HuH-7 (cell line): ENCODE measurements at places on chromosomes 6 and 20.

DNA sequence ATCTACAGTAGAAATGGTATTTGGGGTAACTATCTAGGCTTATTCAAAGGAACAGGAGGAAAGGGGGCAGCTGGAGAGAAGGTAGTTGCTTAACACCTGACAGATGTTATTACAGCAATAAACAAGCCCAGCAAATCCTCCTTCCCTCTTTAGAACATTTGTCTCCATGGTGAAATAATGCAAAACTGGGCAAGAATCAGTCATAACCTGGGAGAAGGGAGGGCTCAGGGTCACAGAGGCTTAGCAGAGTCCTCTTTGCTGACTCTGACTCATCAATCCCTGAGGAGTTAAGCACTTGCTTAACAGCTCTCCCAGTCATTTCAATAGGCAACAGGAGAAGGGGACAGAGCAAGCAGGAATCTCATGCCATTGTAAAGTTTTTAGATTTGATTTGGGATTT lies 230.3 kb downstream of the IBTK start:
- DNase-seq = peak; percentile 20

DNA sequence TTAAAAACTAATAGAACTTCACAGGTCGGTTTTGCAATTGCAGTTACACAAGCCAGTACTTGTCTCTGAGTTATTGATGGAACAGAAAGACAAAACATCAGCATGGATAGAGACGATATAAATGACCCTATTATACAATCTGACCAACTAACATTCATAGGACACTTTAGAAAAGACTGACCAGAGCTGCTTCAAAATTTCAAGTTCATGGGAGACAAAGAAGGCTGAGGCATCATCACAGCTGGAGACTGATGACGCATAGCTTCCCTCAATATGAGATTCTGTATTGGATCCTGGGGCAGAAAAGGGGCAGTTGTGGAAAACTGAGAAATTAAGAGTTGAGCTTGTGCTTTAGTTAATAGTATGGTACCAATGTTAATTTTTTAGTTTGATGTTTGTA lies 174.0 kb downstream of the THBS2 start:
- no peak for DNase-seq

GRCh38 chr6:111105578-111105977 lies 18.3 kb downstream of the SLC16A10 start:
- DNase-seq = peak; percentile 65

DNA sequence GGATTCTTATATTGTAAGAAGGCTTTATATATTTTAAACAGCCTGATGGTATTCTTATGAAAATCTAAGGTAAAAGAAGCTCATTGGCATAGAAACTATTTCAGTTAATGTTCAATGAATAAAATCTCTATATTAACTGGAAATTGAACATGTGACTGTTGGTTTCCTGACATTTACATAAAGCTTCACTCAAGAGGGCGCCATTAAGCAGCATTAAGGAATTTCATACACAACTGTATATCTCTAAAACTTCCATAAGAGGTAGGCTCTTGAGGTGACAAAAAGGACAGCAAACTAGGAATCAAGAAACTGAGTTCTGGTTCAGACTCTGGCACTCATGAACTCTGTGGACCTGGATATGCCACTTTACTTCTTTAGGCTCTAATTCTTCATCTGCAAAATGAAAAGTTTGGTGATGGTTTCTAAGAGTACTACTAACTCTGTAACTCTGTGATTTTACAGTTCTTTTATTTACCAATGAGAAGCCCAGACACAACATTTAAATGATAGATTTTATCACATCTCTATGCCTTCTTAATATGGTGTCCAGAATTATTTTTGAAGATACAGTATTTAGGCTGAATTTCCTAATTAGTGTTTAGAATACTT lies 147.5 kb downstream of the FLRT3 start:
- DNase-seq = no peak

GRCh38 chr20:9262653-9263194 lies 193.8 kb downstream of the PLCB4 start:
- no peak for DNase-seq

GRCh38 chr20:20085071-20085470 lies 32.7 kb downstream of the CFAP61 start:
- DNase-seq = no peak

GRCh38 chr6:40845553-40845952 lies 193.5 kb downstream of the UNC5CL start:
- peak; percentile 30 for DNase-seq

GRCh38 chr20:36478137-36478905 lies 63.0 kb upstream of the MYL9 start:
- DNase-seq = no peak

DNA sequence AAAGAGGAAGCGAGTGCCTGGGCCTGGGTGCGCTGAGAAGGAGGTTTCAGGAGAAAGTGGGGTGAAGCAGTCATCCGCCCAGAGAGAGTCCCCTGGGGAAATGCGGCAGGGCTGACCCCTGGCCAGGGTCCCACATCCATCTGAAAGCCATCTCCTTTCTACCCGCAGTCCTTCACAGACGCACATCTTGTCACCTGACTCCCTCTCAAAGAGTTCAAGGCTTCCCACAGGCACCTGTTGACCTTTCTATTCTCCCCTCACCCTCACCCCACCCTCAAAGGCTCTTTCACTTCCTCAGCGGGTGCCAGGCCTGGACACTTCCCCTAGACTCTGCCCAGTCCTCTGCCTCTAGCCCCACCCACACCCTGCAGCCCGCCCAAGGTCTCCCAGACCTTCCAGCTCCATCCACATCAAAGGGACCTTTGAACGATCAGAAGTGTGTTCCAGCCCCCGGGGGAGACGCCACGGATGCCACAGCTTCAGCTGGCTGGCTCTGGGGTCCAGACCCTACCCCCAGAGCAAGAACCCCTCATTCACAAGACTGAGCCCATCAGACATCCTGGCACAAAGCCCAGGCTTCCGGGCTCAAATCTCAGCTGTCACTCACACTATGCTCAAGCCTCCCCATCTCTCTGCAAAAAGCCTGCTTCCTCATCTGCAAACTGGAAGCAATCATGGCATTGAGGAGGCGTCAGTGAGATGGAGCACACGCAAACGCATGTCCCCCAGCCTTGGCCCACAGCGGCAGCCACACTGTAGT lies 2.1 kb downstream of the CTSZ start:
- DNase-seq = no peak

- no peak for DNase-seq
Observed at GRCh38 chr6:50369996-50370395, 320.3 kb upstream of the DEFB112 start.

- no peak for DNase-seq
Observed at GRCh38 chr20:48899881-48900280, 21.6 kb upstream of the ARFGEF2 start.

- DNase-seq = no peak
Observed at GRCh38 chr6:114389111-114389510, 46.3 kb upstream of the HS3ST5 start.

- no peak for DNase-seq
Observed at GRCh38 chr20:45036044-45036755, 64.7 kb downstream of the KCNS1 start.

- DNase-seq = no peak
Observed at GRCh38 chr20:62708591-62709536, at the start of gene NTSR1. Gene NTSR1 (plus strand): TSS chr20:62708836. CDS start chr20:62709208, 372 bp downstream.

GRCh38 chr20:53599378-53599777 lies 5.7 kb upstream of the ZNF217 start:
- no peak for DNase-seq

GRCh38 chr20:11624704-11625103 lies 293.0 kb upstream of the BTBD3 start:
- no peak for DNase-seq

GRCh38 chr6:36930483-36930882 lies 24.1 kb upstream of the PI16 start:
- no peak for DNase-seq

DNA sequence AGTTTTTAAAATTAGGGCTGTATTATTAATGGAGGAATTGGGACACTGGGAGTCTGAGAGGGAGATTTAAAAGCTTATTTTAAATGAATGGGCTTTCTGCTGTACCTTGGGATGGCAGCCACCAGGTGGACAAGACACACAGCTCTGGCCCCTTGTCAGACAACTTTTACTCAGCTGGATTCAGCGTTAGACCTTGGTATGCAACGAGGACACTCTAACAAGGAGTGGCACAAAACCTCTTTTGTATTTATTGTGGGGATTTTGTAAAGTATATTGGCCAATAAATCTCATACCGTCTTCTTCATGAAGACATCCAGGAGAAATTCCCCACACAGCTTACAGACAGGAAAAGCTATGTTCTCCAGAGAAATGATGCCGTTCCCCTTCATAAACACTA lies 105.7 kb downstream of the LCA5 start:
- peak; percentile 30 for DNase-seq

- DNase-seq = no peak
Observed at GRCh38 chr6:14664621-14665315, 547.2 kb downstream of the CD83 start.

GRCh38 chr6:118768904-118769325 lies 117.5 kb upstream of the CEP85L start:
- no peak for DNase-seq

DNA sequence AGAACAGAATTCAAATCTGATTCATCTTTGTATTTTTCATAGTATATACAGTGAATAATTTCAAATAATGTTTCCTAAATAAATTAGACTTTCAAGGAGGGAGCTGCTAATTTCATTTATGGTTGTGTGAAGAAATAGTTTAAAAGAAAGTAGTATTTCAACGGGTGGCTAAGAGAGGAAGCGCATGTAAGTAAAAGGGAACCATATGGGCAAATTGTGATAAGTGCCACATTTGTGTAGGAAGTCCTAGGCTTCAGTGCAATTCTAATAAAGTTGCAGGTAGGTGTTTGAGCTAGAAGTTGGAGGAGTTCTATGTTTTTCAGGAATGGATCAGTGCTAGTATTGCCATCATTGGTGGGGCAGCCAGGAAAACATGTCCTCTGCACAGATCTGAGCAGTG lies 178.8 kb upstream of the PRDM1 start:
- DNase-seq = no peak

- peak; percentile 53 for DNase-seq
Observed at GRCh38 chr6:136607932-136608772, 57.9 kb upstream of the MAP7 start.

GRCh38 chr6:31272436-31272835 lies 544 bp upstream of the HLA-C start:
- no peak for DNase-seq

- no peak for DNase-seq
Observed at GRCh38 chr20:14826543-14827313, 489.3 kb upstream of the FLRT3 start.

GRCh38 chr6:25316626-25317025 lies 37.5 kb downstream of the CARMIL1 start:
- DNase-seq = no peak

- no peak for DNase-seq
Observed at GRCh38 chr20:64084685-64085152, 521 bp upstream of the LKAAEAR1 start.

- peak; percentile 69 for DNase-seq
Observed at GRCh38 chr20:48932375-48932941, 10.9 kb downstream of the ARFGEF2 start.

GRCh38 chr20:52974179-52974594 lies 2.0 kb downstream of the TSHZ2 start:
- no peak for DNase-seq

- no peak for DNase-seq
Observed at GRCh38 chr6:4345543-4345942, 210.2 kb upstream of the ECI2 start.

DNA sequence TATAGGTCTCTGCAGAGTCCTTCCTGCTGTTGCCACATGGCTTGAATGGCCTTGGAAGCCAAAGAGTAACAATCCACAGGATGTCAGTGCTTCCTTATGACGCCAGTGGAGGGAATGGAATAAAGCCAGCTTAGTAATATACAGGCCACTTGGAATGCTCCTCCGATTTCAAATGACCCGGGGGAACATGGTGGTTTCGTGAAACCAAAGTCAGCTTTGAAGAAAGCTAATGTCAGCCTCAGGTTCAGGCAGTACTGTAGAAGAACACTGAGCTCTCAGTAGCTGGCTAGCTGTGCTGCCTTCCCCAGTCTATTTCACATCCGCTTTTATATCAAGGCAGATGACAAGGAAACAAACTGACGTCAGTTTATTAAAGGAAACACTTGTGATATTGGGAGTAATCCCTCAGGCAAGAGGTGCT lies 189.1 kb downstream of the DTNBP1 start:
- DNase-seq = no peak

GRCh38 chr6:159151266-159151855 lies 17.8 kb upstream of the FNDC1 start:
- DNase-seq = no peak

DNA sequence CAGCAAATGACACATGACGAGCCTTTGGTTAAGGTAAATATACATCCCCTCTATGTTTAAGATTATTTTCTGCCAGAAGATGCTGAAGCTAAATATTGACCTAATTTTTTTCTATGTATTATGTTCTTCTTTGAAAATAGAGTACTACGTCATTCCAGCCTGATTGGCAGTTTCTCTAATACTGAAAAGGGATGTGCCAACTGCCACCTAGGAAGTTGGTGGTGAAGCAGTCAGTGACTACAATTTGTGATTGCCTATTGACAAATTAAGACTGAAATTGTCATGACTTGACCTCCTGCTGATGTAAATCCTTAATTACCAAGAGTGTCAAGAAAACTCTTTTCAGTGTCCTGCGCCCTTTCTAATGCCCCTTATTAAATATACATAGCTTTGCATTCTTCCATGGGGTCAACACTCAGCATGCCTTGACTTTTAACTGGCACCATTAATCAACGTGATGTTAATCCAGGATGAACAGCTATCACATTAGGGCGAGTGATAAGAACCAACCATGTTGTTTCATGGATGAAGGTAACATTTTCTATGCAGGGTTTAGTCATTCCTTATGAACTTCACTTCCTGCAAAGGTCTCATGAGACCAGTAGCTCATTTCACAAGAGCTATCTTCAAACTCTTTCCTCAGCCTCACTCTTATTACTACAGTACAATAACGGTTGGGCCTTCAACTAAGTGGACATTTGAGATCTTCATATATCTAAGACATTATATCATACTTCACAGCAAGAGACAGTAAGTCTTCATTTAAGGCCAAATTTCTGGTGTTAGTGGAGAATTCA lies 22.5 kb upstream of the SGK1 start:
- no peak for DNase-seq

DNA sequence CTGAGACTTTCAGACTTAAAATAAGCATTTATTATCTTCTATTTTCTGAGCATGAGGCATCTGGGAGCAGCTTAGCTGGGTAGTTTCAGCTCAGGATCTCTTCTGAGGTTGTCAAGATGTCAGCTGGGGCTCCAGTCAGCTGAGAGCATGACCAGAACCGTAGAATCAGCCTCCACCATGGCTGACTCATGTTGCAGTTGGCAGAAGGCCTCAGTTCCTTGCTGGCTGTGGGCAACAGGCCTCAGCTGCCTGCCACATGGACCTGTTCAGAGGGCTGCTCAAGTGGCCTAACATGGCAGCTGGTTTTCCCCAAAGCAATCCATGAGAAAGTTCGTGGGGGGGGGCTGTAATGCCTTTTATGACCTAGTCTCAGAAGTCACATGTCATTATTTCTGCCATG lies 142.3 kb downstream of the LY86 start:
- no peak for DNase-seq

GRCh38 chr6:130848945-130849344 lies 21.7 kb downstream of the SMLR1 start:
- DNase-seq = no peak

DNA sequence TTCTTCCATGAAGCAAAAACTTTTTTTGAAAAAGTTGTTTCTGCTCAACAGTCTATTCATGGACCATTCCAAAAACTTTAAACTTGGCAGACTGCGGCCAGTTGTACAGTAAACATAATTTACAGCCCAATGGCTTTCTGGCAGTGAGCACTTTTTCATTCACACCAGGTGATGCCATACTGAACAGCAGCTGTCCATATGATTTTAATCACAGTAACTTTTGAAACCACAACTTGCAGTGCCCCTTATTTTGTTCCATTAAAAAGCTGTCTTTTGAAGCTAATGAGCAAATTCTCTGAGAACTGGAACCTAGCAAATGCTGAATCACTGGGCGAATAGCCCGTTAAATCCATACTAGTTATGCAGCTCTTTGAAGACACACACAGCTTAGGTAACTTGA lies 576.6 kb downstream of the PTPRT start:
- DNase-seq = no peak
